ENCODE measurements at places on chromosomes 6 and 20. TPM values are rescaled to one million over a fixed set of nuclear protein-coding genes. Genes with fewer than 3 reads are reported as not detected.

DNA sequence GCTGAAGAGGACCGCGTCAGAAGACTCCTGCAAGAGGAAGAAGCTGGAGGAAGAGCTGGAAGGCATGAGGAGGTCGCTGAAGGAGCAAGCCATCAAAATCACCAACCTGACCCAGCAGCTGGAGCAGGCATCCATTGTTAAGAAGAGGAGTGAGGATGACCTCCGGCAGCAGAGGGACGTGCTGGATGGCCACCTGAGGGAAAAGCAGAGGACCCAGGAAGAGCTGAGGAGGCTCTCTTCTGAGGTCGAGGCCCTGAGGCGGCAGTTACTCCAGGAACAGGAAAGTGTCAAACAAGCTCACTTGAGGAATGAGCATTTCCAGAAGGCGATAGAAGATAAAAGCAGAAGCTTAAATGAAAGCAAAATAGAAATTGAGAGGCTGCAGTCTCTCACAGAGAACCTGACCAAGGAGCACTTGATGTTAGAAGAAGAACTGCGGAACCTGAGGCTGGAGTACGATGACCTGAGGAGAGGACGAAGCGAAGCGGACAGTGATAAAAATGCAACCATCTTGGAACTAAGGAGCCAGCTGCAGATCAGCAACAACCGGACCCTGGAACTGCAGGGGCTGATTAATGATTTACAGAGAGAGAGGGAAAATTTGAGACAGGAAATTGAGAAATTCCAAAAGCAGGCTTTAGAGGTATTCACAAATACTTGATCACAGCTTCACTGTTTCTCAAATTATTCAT, 8.9 kb upstream of the SNRNP48 start:
- no peaks in the 10 kb centered on the region for H3K36me3 ChIP-seq
- no peak overlapping the region for H3K27ac ChIP-seq
- H3K4me3 ChIP-seq: no peak overlapping the region
- H3K4me1 ChIP-seq: no peaks in the 10 kb centered on the region
- no peak for DNase-seq

DNA sequence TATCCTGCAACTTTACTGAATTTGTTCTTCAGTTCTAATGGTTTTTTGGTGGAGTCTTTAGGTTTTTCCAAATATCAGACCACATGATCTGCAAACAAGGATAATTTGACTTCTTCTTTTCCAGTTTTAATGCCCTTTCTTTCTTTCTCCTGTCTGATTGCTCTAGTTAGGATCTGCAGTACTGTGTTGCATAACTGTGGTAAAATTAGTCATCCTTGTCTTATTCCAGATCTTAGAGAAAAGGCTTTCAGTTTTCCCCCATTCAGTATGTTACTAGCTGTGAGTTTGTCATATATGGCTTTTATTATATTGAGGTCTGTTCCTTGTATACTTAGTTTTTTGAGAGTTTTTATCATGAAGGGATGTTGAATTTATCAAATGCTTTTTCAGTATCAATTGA, 4.3 kb downstream of the MICA start:
- peaks cover 19% of the 10 kb centered on the region for H3K36me3 ChIP-seq
- H3K4me3 ChIP-seq: no peak overlapping the region
- DNase-seq: peak; percentile 79
- H3K4me1 ChIP-seq: peaks cover 8% of the 10 kb centered on the region
- H3K27ac ChIP-seq: no peak overlapping the region

GRCh38 chr6:72646604-72647485, 25.0 kb downstream of the KCNQ5 start:
- H3K4me1 ChIP-seq: peaks cover 3% of the 10 kb centered on the region
- no peaks in the 10 kb centered on the region for H3K36me3 ChIP-seq
- H3K27ac ChIP-seq: no peak overlapping the region

SUMO4 gene
- total RNA-seq: 1.0 TPM

DNA sequence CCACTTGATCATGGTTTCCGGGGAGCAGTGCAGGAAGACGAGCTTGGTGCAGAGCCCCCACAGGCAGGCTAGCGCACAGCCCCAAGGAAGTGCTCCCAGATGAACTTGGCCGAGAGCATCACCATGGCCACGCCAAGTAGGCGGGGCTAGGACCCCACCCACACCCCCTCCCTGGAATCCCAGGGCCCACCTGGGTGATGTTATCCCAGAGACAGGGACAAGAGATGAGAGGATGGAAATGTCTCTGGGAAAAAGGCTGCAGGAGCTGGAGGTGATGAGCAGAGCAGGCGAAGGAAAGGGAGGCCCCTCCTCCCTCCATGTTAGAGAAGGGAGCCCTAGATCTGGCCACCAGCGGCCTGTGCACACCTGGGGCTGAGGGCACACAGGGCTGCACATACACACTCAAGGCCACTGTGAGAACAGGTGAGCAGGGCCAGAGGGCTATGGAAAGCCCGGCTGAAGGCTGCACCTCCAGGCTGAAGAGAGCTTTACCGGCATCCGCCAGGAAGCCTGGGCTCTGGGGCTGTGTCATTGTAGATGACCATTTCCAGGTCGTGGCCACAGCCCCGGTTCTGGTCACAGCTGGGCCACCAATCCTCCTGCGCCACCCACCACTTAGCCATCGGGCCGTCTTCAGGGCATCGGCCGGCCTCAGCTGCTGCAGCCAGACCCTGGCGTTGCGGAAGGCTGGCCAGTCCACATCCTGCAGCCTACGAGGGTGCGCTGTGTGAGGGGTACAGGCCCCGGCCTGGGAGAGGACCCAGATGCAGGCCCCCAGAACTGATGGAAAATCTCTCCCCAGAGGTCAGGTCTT, 24.9 kb downstream of the NPEPL1 start:
- no peaks in the 10 kb centered on the region for H3K36me3 ChIP-seq
- H3K4me3 ChIP-seq: no peak overlapping the region
- H3K27ac ChIP-seq: no peak overlapping the region

DNA sequence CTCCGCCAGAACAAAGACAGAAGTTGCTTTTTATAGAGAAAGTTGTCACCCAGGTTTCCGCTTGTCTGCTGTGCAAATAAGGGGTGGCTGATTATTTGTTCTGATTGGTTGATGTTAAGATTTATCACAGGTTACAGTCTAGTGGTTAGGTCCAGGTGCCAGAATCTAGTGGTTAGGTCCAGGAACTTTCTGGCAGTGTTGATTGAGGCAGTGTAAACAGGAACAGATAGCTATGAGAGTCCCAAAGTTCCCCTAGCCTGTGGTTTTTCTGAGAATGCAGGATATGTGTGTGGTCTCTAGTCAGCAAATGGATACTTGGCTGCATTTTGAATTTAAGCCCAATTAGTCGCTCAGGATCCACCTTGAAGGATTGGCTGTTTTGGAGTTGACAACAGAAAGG, 148.0 kb downstream of the TMEM200A start:
- no peak overlapping the region for H3K27ac ChIP-seq
- H3K4me3 ChIP-seq: no peak overlapping the region
- H3K4me1 ChIP-seq: no peaks in the 10 kb centered on the region
- peak; percentile 98 for DNase-seq
- no peaks in the 10 kb centered on the region for H3K36me3 ChIP-seq
